ENCODE measurements at places on chromosomes 1 and 21. TPM values are rescaled to one million over a fixed set of nuclear protein-coding genes. Genes with fewer than 3 reads are reported as not detected.

DNA sequence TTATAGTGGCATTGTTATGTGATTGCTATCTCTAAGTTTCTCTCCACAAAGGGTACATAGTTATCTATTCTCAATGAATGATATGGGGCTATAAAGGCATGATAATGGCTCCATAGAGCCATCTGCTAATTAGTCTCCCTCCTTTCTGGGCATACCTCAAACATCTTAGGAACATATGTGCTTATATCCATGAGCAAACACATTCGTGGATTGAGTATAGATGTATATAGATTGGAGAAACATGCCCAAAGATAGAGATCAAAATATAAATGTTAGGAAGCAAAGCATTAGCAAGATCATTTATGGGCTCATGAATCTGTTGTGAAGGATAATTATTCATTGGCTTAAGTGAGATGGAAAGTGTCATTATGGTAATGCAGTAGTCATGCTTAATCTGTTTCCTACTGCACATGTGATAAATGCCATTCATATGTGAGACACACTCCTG is 155.8 kb upstream of the UBE2U start:
- DNase-seq, result no peak

- DNase-seq, result no peak
These were observed 173.7 kb upstream of the C1orf105 start for GRCh38 chr1:172246521-172247390.

DNA sequence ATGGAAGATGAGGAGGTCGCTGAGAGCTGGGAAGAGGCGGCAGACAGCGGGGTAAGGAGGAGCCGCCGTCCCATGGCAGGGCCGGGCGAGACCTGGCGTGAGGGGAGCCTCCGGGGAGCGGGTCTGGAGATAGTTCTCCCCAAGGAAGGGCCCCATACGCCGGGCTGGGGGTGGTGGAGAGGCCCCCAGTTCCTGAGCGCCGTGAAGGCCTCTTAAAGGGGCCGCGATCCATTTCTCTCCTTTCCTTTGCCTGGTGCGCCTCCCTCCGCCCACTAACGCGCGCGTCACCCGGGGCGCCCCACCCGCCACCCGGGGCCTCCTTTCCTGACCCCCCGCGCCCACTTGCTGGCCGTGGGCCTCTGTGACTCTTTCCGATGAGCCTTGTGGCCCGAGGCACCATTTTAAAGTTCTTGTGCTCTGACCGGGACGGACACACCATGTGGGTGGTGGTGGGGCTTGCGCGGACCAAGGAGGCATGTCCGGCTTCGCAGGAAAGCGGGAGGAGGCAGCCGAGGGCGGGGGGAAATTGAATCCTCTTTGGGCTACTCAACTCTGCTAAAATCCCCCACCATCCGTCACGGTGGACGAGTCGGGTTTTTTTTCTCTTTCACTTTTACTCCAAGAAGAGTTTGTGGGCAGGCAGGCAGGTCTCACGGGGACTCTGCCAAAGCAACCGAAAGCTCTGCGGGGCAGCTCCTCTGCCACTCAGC is 371 bp downstream of the SZRD1 start:
- peak; percentile 69 for DNase-seq

- DNase-seq, result no peak
These were observed 2.0 kb downstream of the AGO3 start for GRCh38 chr1:35932941-35933340.

DNA sequence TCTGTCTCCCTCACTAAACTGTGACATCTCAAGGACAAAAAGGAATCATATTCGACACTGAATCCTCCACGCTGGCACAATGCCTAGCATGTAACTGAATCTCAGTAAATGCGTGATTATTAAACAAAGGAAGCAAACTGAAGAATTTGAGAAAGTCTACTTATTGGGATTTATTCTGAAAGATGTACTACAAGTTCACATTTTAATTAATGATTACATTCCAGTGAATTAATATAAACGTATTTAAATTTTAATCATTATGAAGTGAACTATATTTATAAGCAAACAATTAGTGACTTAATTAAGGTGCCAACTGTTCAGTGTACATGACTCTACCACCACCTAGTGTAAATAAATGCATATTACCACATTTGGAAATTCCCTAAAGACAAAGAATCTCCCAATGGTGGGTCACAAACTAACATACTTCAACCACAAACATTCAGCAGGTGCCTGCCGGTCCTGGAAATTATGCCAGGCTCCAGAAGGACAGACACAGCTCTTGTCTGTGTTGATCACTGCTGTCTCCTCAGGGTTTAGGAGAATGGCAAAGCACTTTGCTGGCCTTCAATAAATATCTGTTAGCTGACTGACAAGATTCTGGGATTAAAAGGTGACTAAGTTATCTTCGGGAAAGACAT is 56.3 kb downstream of the SMYD3 start:
- no peak for DNase-seq

GRCh38 chr21:39867198-39867650 is at the start of gene PCP4:
PCP4 (plus strand) TSS chr21:39867438; CDS start chr21:39867502, 64 bp downstream.
- peak; percentile 71 for DNase-seq

Gene ALX3
- not detected for total RNA-seq

DNA sequence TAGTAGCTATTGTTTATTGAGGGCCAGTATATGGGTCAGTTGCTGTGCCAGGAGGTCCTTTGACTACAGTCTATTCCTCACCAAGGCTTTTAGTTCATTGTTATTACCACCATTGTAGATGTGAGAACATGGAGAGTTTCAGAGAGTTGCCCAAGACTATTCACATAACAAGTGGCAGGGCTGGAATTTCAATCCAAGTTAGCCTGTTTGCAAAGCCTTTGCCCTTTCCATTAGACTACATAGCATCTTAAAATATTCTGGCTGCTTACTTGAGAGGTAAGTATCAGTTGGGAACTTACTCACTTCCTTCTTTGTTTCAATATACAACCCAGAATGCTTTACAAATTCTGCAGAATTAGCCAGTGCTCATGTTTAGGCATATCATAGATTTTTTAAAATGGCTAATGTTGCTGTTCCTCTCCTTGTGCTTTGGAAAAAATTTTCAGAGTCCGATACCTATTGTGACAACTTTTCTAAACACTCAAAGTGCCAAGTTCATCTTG is 141.2 kb downstream of the FGGY start:
- no peak for DNase-seq

Gene ACTL8
- total RNA-seq, result 0.26 TPM

DNA sequence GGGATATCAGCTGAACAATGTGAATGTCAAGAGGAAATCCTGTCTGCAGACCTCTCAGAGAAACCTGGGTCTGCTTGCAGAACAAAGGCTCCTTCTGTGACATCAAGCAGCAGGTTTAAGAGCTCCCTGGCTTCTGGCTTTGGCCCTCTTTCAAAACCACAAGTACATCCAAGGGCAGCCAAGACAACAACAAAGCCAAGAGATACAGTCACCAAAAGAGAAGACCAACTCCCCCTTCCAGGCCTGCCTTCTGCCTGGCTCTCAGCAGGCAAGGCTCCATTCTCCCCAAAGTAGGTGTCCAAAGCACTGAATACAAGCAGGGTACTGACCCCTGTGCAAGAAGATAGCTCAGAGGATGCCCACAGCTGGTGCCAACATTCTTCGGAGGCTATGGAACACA is 11.5 kb downstream of the BCAR3 start:
- no peak for DNase-seq

- DNase-seq, result no peak
These were observed 16.6 kb downstream of the MYOG start for GRCh38 chr1:203069030-203069747.

GRCh38 chr1:163770265-163770664 is 448.5 kb downstream of the NUF2 start:
- no peak for DNase-seq

DNA sequence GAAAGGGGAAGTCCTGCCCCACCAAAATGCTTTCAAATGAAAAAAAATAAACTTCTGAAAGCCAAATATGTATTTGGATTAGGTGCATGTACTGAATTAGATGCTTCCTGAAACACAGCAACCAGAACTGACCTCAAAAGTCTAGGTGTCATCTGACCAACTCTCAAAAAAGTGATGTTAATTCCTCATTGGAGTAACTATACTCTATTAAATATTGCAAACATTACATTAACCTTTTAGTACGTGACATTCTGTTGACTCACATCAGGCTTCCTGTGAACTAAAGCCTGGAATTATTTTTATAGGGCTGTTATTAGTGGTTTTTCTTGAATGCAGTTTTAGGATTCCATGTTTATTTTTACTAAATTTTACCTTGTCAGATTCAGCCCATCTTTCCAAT is 73.5 kb downstream of the ASTN1 start:
- no peak for DNase-seq

DNA sequence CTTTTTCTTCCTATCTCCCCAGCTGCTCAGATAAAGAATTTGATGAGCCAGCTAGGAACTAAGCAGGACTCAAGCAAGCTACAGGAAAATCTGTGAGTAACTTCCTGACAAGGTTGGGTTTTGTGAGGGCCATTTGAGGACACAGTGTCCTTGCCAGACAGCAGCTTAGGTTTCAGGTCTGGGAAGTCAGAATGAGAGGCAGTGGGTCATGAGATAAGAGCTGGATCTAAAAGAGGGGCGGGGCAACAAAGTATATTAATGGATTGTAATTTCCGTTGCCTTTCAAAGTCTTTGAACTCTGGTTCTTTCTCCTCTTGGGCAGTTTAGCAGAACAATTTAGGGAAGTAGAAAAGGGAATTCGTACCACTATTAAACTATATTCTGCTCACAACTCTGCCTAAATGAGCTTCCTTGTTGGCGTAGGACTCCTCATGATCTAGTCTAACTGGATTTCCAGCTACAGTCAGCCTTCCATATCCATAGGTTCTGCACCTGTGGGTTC is 16.6 kb downstream of the STX12 start:
- no peak for DNase-seq

DNA sequence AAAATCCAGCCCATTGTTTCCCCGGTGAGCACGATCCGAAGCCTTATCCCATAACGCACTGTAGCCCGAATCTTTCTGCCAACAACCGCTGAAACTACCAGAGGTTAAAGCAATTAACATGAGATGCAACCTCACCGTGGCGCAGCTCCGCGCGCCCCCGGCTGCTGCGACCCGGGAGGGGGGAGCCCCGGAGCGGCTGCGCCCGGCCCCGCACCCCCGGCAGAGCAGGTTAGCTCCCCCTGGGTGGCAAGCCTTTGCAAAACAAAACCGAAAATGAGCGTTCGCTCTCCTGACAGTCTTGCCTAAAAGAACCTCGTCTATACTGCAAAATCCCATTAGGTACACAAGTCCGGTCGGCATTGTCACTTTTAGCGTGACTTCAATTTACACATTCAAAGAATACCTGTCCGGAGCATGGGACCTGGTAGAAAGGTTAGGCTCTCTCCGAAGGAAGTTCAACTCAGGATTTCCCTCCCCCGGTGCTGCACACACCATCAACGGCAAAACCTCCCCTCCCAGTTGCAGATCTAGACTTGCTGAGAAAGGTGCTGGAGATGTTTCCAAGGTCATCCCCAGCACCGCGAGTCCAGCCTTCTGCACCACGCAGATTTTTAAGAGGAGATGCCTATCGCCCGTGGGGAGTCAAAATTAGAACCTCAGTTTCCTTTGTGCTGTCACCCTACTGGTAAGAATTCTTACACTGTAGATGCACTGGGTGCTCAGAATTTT is 107.5 kb downstream of the ZNF281 start:
- DNase-seq, result peak; percentile 30

- DNase-seq, result peak; percentile 65
These were observed 30.0 kb upstream of the SGIP1 start for GRCh38 chr1:66503841-66504470.

GRCh38 chr1:184954232-184954995 is 19.9 kb downstream of the NIBAN1 start:
- DNase-seq, result no peak

DNA sequence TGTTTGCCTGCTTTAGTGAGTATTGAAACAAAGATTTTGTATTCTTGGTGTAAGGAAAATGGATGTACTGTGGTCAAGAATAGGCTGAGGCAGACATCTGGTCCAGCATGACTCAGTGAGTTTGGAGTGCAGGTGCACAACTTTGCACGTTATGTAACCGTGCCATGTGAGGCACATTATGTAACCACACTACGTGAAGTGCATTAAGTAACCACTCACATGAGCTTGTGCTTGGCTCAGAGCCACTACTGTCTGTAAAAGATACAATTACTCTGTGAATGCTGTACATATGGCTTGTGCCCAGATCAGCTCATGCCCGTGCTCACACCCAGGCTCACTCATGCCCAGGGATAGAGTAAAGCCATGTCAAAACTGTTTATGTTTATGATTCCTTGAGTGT is 216.8 kb downstream of the CTH start:
- DNase-seq, result no peak

GRCh38 chr1:36149973-36150295 is 648 bp upstream of the TRAPPC3 start:
- DNase-seq, result no peak

DNA sequence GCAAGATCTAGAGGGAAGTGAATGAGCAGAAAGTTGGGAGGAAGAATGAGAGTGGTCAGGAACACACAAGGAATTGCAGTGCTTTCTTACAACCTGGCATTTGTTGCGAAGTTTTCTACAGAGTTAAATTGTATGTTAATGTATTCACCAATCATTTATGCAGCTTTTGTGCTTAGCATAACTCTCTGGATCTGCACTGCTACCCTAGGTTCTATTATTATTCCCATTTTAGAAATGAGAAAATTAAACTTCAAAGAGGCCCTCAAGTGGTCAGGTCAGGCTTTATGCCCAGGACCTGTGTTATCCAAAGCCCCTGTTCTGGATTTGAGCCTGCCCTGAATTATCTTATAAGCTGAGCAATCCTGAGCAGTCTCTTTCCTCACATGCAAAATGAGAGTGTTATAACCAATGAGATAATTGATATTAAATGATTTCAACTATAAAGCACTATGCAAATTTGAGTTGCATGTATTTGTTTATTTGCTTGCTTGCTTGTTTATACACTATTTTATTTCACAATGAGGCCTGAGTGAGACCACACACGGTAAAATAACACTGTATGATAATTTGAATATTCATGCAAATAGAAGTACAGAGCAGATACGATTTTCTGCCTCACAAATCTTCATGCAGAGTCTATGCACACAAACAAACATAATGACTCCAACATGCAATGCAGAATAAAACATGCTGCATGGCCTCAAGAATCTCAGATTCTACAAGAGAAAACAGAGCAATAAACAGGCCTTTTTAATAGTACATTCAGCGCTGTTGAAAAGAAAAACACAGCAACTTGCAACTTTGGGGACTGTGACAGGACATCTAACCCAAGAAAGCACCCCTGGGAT is 323.0 kb downstream of the PLPP3 start:
- no peak for DNase-seq

DNA sequence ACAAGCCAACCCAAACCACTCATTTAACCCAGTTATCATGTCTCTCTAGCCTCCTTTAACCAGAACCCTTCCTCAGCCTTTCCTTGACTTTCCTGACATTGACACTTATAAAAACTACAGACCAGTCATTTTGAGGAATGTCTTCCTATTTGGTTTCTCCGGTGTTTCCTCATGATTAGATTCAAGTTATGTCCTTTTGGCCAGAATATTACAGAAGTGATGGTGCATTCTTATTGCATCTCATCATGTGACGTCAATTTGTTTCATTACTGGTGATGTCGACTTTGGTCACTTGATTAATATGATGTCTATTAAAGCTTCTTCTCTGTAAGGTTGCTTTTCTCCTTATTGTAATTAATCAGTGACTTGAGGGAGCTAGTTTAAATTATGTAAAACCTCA is 6.1 kb upstream of the RCSD1 start:
- no peak for DNase-seq

Gene NTRK1
- total RNA-seq, result 0.23 TPM

Gene CYYR1
- 88.6 TPM for total RNA-seq

All from endothelial cell (in vitro differentiated cells).